Panc1 (cell line): ENCODE measurements at places on chromosomes 5 and 9. TPM values are rescaled to one million over a fixed set of nuclear protein-coding genes. Genes with fewer than 3 reads are reported as not detected.
A peak's percentile ranks its signal among the peaks of the same experiment; 100 is the strongest.

DNA sequence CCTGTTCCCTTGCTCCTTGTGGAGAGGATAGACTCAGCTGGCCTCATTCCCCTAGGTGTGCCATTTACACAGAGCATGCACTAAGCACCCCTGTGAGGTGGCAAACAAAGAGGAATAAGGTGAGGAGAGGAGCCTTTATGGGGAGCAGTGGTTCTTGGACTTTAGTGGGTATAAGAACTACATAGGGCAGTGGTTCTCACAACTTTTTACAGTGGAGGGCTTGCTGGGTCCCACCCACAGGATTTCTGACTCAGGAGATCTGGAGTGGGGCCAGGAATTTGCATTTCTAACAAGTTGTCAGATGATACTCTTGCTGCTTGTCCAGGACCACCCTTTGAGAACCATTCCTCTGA lies 42.0 kb downstream of the CSF1R start:
- DNase-seq, result no peak

DNA sequence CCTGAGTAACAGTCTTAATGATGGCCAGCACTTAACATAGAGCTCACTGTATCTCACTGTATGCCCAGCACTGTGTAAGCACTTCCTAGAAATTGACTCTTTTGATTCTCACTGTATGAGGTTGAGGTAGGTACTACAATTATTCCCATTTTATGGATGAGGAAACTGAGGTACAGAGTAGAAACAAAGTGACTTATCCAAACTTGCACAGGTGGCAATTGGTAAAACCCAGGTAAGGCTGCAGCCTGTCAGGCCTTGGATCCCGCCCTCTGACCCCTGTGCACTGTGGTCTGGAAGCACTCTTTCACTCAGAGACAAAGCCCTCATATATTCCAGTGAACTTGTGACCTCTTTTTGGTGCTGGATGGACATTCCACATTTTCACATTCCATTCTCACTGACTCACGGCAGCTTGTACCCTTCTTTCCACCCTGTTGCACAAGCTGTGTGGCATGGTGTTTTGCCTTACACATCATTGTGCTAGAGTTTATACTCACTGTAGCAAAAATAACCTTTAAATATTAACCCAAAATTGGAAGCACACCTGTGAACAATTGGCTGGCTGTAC lies 21.7 kb downstream of the ANKRD55 start:
- DNase-seq, result peak; percentile 64

HSD17B3 gene
- 0.39 TPM for total RNA-seq

LTC4S gene
- 0.69 TPM for total RNA-seq

GRCh38 chr5:13201022-13201421 lies 743.5 kb downstream of the DNAH5 start:
- no peak for DNase-seq

DNA sequence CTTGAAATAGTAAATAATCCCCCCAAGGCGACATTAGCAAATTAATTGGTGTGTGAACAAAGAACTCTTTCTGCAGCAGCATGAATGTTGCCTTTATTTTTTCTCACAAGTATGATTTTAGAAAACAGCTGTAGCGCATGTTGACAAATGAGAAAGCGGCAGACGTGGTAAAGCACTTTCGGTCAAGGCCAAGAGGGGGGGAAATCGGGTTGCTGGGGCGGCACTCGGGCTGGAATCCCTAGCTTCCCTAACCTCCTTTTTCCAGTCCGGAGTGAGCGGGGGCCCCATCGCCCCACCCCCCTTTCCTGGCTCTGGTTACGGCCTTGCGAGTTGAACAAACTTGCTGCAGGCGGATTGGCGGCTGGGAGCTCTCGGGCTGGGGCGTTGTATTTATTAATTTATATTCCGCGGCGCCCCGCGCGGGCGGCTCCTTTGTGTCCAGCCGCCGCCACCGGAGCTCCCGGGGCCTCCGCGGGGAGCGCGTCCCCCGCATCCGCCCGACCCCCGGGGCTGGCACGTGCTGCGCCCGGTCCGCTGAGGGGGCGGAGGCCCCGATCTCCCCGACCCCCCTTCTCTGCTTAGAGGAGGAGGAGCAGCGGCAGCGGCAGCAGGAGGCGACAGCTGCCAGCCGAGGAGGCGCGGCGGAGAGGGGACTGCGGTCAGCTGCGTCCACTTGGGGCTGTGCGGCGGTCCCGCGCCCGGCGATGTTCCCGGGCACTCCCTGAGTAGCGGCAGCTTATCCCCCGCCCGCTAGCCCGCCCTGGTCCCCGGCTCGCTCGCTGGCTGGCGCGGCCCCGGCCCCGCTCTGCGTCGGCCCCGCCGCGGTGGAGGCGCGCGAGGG lies at the start of gene RHOBTB3:
RHOBTB3 (plus strand) TSS at position 607 of the 841 bp plus-strand sequence. CDS start 347 bp downstream, outside the sequence.
- DNase-seq, result no peak
